ENCODE measurements at places on chromosomes 3 and 15.

GRCh38 chr3:165434516-165434915 lies 238.3 kb upstream of the SLITRK3 start:
- no peak for DNase-seq

- DNase-seq: no peak
Measured at GRCh38 chr15:68421115-68421551, 10.8 kb downstream of the ITGA11 start.

- no peak for DNase-seq
Measured at GRCh38 chr3:29279286-29279685, 1.6 kb upstream of the RBMS3 start.

DNA sequence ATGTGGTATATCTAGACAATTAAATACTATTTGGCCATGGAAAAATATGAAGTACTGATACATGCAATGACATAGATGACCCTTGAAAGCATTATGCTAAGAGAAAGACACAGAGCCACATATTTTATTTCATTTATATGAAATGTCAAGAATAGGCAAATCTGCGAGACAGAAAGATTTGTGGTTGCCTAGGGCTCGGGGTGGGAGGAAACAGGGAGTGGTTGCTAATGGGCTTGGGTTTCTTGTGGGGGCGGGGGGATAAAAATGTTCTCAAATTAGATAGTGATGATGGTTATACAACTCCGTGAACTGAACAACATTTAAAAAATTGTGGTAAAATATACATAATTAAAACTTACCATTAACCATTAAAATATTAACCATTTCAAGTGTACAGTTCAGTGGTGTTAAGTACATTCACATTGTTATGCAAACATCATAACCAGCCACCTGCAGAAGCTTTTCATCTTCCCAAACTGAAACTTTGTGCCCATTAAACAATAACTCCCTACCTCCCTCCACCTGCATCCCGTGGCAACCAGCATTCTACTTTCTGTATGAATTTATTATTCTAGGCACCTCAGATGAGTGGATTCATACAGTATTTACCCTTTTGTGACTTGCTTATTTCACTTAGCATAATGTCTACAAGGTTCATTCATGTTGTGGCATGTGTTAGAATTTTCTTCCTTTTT lies 24.3 kb upstream of the ANP32A start:
- no peak for DNase-seq

DNA sequence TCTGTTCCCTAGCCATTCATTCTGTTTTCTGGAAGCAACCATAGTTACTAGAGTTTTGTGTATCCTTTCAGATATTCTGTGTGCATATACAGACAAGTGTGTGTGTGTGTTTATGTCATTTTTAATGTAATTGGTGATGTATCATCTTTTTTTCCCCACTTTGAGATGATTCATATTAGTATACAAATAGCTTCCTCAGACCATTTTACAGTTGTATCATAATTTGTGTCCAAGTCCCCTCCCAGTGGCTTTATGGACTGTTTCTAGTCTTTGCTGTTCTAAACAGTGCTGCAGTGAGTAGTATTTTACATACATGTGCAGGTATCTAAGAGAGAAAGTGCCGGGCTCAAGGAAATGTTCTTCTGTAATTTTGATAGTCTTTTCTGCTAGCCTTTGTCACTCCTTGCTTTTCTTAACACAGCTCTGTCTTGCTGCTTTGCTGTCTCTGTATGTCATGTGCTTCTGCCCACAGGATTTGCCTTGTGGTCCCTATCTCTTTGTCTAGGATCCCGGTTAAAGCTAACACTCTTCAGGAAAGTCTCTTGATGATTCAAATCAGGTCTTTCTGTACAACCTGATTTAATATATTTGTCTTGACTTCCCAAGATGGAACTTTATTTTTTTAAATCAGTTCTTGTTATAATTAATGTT lies 31.5 kb upstream of the FBXL22 start:
- DNase-seq: no peak

- DNase-seq: no peak
Measured at GRCh38 chr15:50143255-50143860, 24.3 kb upstream of the ATP8B4 start.

DNA sequence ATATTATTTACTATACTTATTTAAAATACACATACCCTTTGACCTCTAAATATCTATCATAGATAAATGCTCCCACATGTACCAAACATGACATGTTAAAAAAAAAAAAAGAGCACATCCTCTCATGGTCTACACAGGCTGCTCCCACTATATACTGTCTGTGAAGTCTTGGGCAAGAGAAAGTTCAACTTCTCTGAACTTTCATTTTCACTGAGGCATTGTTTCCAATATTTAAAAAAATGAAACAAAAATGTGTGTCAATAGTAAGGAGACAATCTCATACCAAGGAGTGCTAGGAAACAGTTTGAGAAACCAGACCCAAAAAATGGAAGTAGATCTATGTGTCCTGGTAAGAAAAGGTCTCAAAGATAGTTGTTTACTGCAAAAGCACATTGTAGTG lies 29.3 kb downstream of the SLC4A7 start:
- no peak for DNase-seq

DNA sequence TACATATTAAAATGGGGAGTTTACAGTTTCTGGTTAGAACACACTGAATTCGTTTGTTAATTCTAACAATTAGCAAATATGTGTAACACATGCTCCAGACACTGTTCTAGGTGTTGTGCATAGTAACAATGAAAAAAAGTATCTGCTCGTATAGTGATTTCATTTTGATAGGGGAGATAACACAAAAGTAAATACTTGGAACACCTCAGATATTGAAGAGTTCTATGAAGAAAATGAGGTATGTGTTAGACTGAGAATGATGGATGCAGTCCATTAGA lies 6.8 kb upstream of the TMF1 start:
- DNase-seq: no peak

DNA sequence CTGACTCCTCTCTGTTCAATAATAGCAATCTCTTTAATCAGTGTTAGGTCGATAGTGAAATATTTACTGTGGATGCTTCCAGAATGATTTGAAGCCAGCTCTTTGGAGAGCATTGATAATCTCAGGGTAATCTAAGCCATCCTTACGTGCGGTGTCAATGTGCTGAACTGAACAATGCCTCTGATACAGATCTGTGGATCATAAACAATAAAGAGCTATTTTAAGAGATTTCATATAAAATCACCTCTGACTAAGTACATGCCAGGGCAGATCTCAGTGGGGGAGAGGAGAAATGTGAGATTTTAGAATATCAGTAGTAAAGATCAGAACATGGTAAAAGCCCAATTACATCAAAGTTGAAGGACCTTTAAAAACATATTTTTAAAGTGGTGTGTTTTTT lies 319.3 kb upstream of the GBE1 start:
- DNase-seq: no peak

GRCh38 chr15:77118882-77119321 lies 48.0 kb upstream of the TSPAN3 start:
- peak; percentile 3 for DNase-seq

DNA sequence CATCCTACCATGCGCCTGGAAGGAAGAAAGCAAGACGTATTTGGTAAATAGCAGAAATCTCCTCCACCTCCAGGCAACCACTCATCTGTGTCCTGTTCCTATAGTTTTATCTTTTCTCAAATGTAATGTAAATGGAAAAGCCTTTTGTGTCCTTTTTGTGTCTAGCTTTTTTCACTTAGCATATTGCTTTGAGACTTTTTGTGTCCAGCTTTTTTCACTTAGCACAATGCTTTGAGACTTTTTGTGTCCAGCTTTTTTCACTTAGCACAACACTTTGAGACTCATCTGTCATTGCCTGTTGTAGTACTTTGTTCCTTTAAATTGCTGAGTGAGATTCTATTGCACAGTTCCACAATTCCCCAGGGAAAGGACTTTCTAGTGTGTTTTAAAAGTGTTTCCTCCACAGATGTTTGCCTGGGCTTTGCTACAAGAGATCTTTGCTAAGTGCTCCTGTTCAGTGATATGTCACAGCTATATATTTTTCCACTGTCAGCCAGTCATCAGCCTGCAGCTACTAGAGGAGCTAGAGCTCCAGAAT lies 27.9 kb upstream of the MUC13 start:
- no peak for DNase-seq

DNA sequence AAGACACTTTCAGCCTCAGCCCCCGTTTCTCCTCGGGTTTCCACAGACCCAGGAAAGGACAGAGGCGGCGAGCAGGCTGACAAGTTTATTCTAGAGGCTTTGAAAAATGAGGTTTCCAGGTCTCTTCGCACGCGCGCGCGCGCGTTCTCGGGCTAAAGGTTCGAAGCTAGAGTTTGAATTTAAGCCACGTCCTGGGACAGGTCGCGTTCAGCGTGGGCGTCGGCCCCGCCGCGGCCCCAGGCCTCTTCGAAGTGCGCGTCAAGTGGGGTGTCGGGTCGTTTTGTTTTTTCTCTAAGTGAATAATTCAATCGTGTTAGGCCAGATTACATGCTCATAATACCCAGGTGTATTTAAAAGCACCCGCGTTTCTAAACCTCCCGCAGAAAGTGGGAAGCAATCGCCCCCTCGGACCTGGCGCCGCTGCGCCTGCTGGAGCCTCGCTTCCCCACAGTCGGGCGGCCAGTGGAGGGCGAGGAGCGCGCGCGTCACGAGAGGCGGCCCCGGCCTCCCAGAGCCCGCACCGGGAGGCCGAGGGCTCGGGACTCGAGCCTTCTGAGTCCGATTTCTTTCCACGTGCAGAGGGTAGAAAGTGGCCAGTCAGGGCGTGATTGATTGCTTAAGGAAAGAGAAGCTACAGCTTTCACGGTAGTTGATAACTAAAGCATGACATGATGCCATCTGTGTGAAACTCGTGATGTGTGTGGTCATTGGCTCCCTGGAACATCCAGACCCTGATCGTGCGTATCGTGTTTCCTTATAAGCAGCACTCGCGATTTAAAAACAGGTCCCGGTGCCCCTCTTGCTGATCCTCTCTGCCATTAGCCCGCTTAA lies 15.8 kb upstream of the SOX2 start:
- DNase-seq: no peak

- no peak for DNase-seq
Measured at GRCh38 chr3:27661797-27662196, 60.3 kb downstream of the EOMES start.

- DNase-seq: no peak
Measured at GRCh38 chr3:79258479-79258878, 509.3 kb downstream of the ROBO1 start.

GRCh38 chr3:64384561-64384960 lies 159.3 kb upstream of the PRICKLE2 start:
- DNase-seq: no peak

DNA sequence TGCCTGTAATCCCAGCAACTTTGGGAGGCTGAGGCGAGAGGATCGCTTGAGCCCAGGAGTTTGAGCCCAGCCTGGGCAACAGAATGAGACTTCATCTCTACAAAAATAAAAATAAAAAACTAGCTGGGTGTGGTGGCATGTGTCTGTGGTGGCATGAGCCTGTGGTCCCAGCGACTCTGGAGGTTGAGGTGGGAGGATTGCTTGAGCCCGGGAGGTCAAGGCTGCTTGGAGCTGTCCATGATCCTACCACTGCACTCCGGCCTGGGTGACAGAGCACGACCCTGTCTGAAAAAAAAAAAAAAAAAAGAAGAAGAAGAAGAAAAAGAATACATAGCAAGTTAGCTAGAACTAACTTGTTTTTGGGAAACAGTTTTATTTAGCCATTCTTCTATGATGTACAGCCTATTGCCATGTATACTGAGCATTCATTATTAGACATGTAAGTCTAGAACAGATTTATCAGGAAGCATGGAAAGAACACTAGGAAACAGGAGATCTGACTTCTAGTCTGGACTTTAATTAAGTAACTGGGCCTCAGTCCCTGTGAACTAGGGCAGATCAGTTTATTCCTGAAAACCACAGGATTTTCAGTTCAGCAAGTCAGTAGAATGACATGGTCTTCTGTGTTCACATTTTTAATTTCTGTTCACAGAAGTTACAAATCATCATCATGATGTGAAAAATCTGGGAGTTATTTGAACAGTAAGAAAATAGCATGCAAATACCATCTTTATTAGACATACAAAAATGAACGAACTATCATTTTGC lies 65.5 kb downstream of the KAT2B start:
- no peak for DNase-seq

DNA sequence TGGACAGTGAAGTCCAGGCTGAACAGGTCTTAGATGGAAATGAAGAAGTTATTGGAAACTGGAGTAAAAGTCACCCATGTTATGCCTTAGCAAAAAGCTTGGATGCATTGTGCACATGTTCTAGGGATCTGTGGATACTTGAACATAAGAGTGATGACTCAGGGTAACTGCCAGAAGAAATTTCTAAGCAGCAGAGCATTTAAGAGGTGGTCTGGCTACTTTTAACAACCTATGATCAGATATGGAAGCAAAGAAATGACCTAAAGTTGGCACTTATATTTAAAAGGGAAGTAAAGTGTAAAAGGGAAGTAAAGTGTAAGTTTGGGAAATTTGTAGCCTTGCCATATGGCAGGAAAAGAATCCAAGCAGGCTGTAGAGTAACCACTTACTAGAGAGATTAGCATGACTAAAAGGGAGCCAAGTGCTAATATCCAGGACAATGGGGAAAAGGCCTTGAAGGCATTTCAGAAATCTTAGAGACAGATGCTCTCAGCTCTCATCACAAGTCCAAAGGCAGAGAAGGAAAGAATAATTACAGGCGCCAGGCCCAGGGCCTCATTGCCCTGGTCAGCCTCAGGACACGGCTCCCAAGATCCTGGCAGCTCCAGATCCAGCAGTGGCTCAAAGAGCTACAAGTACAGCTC lies 73.9 kb upstream of the KCNH8 start:
- DNase-seq: no peak

DNA sequence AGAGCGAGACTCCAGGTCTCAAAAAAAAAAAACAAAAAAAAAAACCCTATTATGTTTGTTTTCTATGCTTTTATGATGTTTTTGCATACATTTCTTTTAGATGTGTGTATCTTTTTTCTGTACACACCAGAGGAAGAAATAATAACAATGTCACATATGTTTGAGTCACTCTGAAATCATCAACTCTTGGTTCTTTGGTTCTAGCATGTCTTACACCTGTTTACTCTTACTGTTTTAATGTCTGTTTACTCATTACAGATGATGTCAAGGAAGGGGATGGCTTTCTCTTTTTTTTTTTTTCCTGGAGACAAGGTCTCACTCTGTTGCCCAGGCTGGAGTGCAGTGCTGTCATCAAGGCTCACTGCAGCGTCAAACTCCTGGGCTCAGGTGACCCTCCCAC lies 24.1 kb downstream of the RHOA start:
- DNase-seq: no peak
